Testis (tissue), 5 donors: ENCODE measurements at places on chromosomes 6 and 20.

- DNase-seq: no peak
- no peaks in the 10 kb centered on the region for H3K27me3 ChIP-seq
- no peak overlapping the region for H3K4me3 ChIP-seq
- no peak overlapping the region for H3K27ac ChIP-seq
- no peaks in the 10 kb centered on the region for H3K4me1 ChIP-seq
Measured at GRCh38 chr6:20706939-20707485, 172.8 kb downstream of the CDKAL1 start.

- H3K27ac ChIP-seq: no peak overlapping the region
- H3K4me1 ChIP-seq: no peaks in the 10 kb centered on the region
- H3K36me3 ChIP-seq: no peaks in the 10 kb centered on the region
- H3K4me3 ChIP-seq: no peak overlapping the region
- no peaks in the 10 kb centered on the region for H3K27me3 ChIP-seq
- DNase-seq: no peak
Measured at GRCh38 chr6:162863821-162864220, 136.0 kb downstream of the PACRG start.

DNA sequence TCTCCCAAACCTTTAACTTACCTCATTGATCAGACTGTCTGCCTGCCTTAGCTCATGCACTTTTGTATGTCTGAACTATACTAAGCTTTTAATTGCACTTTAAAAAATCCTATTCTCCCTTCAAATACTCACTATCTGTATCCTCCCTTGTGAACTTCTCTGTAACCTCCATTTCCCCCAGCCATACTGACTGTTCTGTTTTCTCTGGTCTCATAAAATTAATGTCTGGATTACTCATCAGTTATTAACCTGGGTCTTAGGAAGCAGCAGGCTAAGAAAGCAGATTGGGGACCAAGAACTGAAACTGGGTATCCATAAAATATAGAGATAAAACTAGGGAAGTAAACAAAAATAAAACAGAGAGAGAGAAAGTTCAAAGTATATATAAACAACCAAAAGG lies 469.3 kb upstream of the MAN1A1 start:
- no peaks in the 10 kb centered on the region for H3K4me1 ChIP-seq
- no peak for DNase-seq
- no peaks in the 10 kb centered on the region for H3K36me3 ChIP-seq
- no peaks in the 10 kb centered on the region for H3K27me3 ChIP-seq
- H3K4me3 ChIP-seq: no peak overlapping the region

DNA sequence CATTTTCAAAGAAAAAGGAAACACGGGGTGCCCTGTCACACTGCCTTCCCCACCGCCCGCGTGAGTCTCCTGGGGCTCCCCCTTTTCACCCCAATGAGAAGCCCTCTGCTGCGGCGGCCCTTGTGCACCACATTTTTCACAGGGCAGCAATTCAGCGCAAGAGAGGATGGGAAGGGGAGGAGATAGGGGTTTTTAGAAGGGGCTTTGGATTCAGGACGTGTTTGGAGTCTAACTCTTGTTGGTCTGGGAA lies 726 bp upstream of the ARFGEF3 start:
- H3K27ac ChIP-seq: no peak overlapping the region
- H3K4me3 ChIP-seq: peak overlapping the region; percentile 43
- no peak for DNase-seq
- H3K4me1 ChIP-seq: no peaks in the 10 kb centered on the region
- no peaks in the 10 kb centered on the region for H3K27me3 ChIP-seq

DNA sequence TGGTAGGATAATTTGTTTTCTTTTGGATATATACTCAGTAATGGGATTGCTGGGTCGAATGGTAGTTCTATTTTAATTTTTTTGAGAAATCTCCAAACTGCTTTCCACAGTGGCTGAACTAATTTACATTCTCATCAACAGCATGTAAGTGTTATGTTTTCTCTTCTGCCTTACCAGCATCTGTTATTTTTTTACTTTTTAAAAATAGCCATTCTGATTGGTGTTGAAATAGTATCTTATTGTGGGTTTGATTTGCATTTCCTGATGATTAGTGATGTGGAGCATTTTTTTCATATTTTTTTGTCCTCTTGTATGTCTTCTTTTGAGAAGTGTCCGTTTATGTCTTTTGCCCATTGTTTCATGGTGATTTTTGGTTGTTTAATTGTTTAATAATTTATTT lies 11.9 kb downstream of the HINT3 start:
- DNase-seq: no peak
- no peak overlapping the region for H3K27ac ChIP-seq
- no peak overlapping the region for H3K4me3 ChIP-seq
- no peaks in the 10 kb centered on the region for H3K27me3 ChIP-seq
- H3K36me3 ChIP-seq: no peaks in the 10 kb centered on the region

GRCh38 chr6:34055223-34055933 lies 90.5 kb downstream of the GRM4 start:
- no peak overlapping the region for H3K27ac ChIP-seq
- H3K4me1 ChIP-seq: peaks cover 12% of the 10 kb centered on the region
- H3K27me3 ChIP-seq: no peaks in the 10 kb centered on the region

- no peak overlapping the region for H3K4me3 ChIP-seq
- no peaks in the 10 kb centered on the region for H3K36me3 ChIP-seq
- no peak for DNase-seq
- peaks cover 33% of the 10 kb centered on the region for H3K4me1 ChIP-seq
Measured at GRCh38 chr20:33910056-33910455, 83.7 kb upstream of the RALY start.

GRCh38 chr6:34391473-34391785 lies 1.0 kb downstream of the NUDT3 start:
- peak overlapping the region; percentile 96 for H3K27ac ChIP-seq
- peak overlapping the region; percentile 87 for H3K4me3 ChIP-seq
- DNase-seq: no peak
- H3K4me1 ChIP-seq: peaks cover 16% of the 10 kb centered on the region
- no peaks in the 10 kb centered on the region for H3K27me3 ChIP-seq
- no peaks in the 10 kb centered on the region for H3K36me3 ChIP-seq

- peaks cover 6% of the 10 kb centered on the region for H3K4me1 ChIP-seq
- H3K27ac ChIP-seq: no peak overlapping the region
Measured at GRCh38 chr6:24858177-24858653, 59.5 kb upstream of the ARMH2 start.

- no peak for DNase-seq
- no peaks in the 10 kb centered on the region for H3K36me3 ChIP-seq
- no peaks in the 10 kb centered on the region for H3K4me1 ChIP-seq
- no peak overlapping the region for H3K27ac ChIP-seq
Measured at GRCh38 chr6:39076623-39077535, 28.3 kb downstream of the GLP1R start.

DNA sequence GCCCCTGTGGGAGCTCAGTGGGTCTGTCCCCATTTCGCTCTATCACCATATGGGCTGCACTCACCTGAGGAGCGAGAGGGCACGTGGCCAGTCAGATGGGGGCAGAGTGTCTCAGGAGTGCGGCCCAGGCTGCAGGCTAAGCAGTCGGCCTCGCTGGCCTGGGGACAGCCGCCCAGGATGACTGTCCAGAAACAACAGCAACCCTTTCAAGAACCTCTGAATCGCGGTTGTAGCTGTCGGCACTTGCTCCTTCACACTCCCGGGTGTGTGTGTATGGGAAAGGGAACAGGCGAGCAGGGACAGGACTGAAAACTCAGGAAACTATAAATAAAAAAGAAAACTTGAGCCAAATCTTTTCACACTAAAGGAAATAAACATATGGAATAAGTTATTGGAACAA lies 63.1 kb downstream of the TFAP2A start:
- no peak overlapping the region for H3K27ac ChIP-seq
- no peaks in the 10 kb centered on the region for H3K27me3 ChIP-seq
- no peaks in the 10 kb centered on the region for H3K4me1 ChIP-seq

DNA sequence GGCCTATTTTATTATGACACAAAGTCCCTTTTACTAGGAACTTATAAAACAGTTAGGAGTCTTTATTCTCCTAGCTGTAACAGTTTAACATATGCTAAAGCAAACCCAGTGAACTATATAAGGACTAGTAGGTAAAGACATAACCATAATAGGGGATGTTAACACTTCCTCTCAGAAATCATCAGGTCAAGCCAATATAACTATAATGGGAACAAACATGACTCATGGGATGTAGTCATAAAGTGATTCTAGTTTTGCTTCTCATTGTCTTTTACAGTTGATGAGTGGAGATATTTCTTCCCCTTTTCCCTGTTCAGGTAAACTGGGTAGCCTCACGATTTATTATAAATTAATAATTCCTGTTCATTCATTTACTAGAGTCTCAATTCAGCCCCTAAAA lies 9.7 kb downstream of the PTCHD4 start:
- DNase-seq: no peak
- no peaks in the 10 kb centered on the region for H3K36me3 ChIP-seq
- no peak overlapping the region for H3K27ac ChIP-seq

DNA sequence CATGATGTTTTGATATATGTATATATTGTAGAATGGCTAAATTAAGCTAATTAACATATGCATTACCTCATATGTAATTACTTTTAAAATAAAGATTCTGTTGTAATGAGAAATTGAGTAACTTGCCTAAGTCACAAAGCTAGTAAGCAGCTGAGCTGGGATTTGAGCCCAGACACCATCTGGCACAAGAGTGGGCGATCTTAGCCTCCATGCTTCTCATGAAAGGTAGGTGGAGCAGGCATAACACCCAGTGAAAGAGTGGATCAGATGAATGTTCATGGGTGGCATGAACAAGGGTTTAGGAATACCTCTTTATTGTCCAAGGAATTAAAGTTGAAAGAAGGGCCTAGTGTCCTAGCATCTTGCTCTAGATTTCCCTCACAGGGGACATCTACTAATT lies 365.4 kb downstream of the TFAP2B start:
- no peak for DNase-seq
- no peak overlapping the region for H3K4me3 ChIP-seq
- H3K4me1 ChIP-seq: no peaks in the 10 kb centered on the region

DNA sequence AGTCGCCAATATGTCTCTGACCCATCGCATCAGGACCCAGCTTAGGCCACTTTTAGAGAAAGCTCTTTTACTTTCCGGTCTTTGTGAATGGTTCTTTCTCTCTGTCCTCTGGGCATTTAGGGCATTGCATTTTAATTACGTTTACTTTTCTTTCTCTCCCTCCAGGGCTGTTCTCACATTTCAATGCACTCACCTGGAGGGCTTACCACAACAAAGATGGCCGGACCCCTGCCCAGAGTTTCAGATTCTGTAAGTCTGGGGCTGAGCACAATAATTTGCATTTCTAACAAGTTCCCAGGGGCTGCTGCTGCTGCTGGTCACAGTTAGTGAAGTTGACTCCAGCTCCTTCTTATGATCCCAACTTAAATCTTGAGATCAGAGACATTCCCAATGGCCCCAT lies 3.0 kb downstream of the ANKRD66 start:
- no peak overlapping the region for H3K27ac ChIP-seq
- no peaks in the 10 kb centered on the region for H3K4me1 ChIP-seq
- DNase-seq: no peak
- no peak overlapping the region for H3K4me3 ChIP-seq

GRCh38 chr6:36904114-36904513 lies 18.4 kb downstream of the C6orf89 start:
- no peak overlapping the region for H3K27ac ChIP-seq
- H3K4me1 ChIP-seq: peaks cover 11% of the 10 kb centered on the region
- H3K36me3 ChIP-seq: no peaks in the 10 kb centered on the region
- H3K4me3 ChIP-seq: no peak overlapping the region
- no peaks in the 10 kb centered on the region for H3K27me3 ChIP-seq

GRCh38 chr6:81534934-81535465 lies 217.5 kb downstream of the TENT5A start:
- no peak for DNase-seq
- H3K4me1 ChIP-seq: no peaks in the 10 kb centered on the region
- no peak overlapping the region for H3K27ac ChIP-seq
- H3K27me3 ChIP-seq: no peaks in the 10 kb centered on the region
- H3K36me3 ChIP-seq: no peaks in the 10 kb centered on the region

- DNase-seq: no peak
- H3K27ac ChIP-seq: no peak overlapping the region
- no peak overlapping the region for H3K4me3 ChIP-seq
- H3K36me3 ChIP-seq: no peaks in the 10 kb centered on the region
- H3K27me3 ChIP-seq: no peaks in the 10 kb centered on the region
Measured at GRCh38 chr20:43736588-43737158, 9.9 kb upstream of the GTSF1L start.

DNA sequence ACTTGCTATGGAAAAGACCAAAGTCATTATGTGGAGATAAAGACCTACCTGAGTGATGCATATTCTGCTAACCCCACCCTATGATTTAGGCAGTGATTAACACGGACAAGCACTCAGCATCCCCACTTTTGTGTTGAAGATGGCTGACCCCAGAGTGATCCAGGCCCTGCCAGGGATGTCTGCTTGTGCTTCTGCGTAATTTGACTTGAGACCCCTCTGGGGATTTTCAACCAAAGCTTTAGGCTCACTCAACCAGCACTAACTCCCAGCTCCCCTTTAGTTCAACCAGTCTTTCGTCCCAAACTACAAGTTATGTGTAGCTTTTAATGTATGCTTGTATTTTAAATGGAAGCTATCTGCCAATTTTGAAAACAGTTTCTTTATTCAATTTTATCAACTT lies 538.0 kb upstream of the ID4 start:
- H3K27ac ChIP-seq: no peak overlapping the region
- no peak for DNase-seq
- no peak overlapping the region for H3K4me3 ChIP-seq
- no peaks in the 10 kb centered on the region for H3K27me3 ChIP-seq

GRCh38 chr6:116059713-116060571 lies 749 bp downstream of the FRK start:
- DNase-seq: no peak
- H3K4me1 ChIP-seq: no peaks in the 10 kb centered on the region
- no peak overlapping the region for H3K27ac ChIP-seq
- H3K36me3 ChIP-seq: no peaks in the 10 kb centered on the region

GRCh38 chr6:135281964-135282363 lies 100.9 kb downstream of the MYB start:
- no peak overlapping the region for H3K27ac ChIP-seq
- H3K36me3 ChIP-seq: no peaks in the 10 kb centered on the region
- no peaks in the 10 kb centered on the region for H3K4me1 ChIP-seq
- H3K27me3 ChIP-seq: no peaks in the 10 kb centered on the region

- H3K36me3 ChIP-seq: no peaks in the 10 kb centered on the region
- no peaks in the 10 kb centered on the region for H3K27me3 ChIP-seq
- peak overlapping the region; percentile 32 for H3K27ac ChIP-seq
- no peaks in the 10 kb centered on the region for H3K4me1 ChIP-seq
Measured at GRCh38 chr20:20593447-20594170, 118.8 kb downstream of the RALGAPA2 start.

DNA sequence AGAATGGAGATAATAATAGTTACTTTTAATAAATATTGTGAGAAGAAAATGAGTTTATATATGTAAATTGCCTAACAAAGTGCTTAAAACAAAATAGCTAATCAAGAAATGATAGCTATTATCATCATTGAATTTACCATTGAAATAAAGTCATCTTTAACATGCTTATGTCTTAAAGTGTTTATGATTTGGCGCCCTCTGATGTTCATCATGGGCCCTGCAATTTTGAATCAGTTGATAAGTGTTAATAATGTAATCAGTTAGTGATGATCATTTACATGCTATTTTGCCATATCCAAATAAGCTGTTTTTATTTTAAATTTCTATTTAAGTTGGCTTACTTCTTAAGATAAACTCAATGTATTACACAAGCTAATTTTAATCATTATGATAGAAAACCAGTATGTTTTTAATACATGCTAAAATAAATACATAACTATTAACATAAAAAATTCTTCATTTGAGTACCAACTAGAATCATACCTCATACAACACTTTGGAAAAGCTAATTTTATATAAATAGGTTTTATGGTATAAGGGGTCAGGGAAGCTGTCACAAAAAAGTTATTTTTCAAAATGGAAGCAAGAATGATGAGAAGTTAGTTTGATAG lies 39.2 kb upstream of the TPD52L1 start:
- no peak overlapping the region for H3K4me3 ChIP-seq
- no peaks in the 10 kb centered on the region for H3K27me3 ChIP-seq
- H3K27ac ChIP-seq: no peak overlapping the region
